ENCODE measurements at places on chromosomes 12 and 14. TPM values are rescaled to one million over a fixed set of nuclear protein-coding genes. Genes with fewer than 3 reads are reported as not detected.

HHIPL1 gene
- total RNA-seq, result 5.7 TPM

TAS2R43 gene
- total RNA-seq, result 3.4 TPM

IL23A gene
- total RNA-seq, result not detected

PRMT5 gene
- 60.3 TPM for total RNA-seq

C12orf42 gene
- total RNA-seq, result 0.17 TPM

CATSPERB gene
- 0.44 TPM for total RNA-seq
